ENCODE measurements at places on chromosomes 6 and 20.

DNA sequence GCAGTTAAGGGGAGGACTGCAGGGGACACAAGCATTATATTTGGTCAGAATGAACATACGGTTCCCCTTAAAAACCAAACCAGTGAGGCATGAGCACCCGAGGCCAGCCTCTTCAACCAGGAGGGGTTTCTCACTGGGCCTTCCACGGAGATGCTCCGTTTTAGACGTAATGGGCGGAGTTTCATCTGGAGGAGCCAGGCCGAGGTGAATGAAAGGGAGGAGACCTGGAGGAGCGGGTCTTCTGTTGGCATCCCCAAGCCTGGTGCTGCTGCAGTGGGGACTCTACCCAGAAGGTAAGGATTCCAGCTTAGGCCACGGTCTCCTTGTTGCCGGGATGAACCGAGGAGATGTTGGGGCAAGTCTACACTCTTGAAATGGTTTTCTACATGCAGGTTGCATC, 47.4 kb downstream of the ADNP start:
- no peak for DNase-seq

- DNase-seq = no peak
Measured at GRCh38 chr6:95354551-95354950, 222.8 kb upstream of the MANEA start.

GRCh38 chr6:159098636-159099106, 53.9 kb upstream of the TAGAP start:
- DNase-seq = no peak

GRCh38 chr6:134506162-134506561, 188.2 kb upstream of the SGK1 start:
- DNase-seq = no peak

GRCh38 chr6:131643855-131644460, 6.9 kb downstream of the ENPP3 start:
- DNase-seq = no peak

All from C1 segment of cervical spinal cord (tissue), 14 donors.